ENCODE measurements at places on chromosomes 4 and X. TPM values are rescaled to one million over a fixed set of nuclear protein-coding genes. Genes with fewer than 3 reads are reported as not detected.

NEUROG2 gene
- total RNA-seq = 0.41 TPM

KLF8 gene
- total RNA-seq = not detected

COL25A1 gene
- 13.2 TPM for total RNA-seq

CHRDL1 gene
- total RNA-seq = 2.7 TPM

FREM3 gene
- not detected for total RNA-seq

ELOVL6 gene
- total RNA-seq = 27.5 TPM

C4orf36 gene
- total RNA-seq = 0.75 TPM

SMIM10L2A gene
- not detected for total RNA-seq

UCHL1 gene
- total RNA-seq = 299 TPM

RPGR gene
- 8.4 TPM for total RNA-seq

ZDHHC15 gene
- 0.67 TPM for total RNA-seq

LNX1 gene
- total RNA-seq = 3.3 TPM

PABPC4L gene
- total RNA-seq = 8.4 TPM

RAB40A gene
- not detected for total RNA-seq

CACNA1F gene
- total RNA-seq = not detected

MPP1 gene
- total RNA-seq = not detected

DDIT4L gene
- total RNA-seq = 7.3 TPM

ASB9 gene
- total RNA-seq = 9.4 TPM

MAB21L2 gene
- total RNA-seq = not detected

NDST3 gene
- 1.7 TPM for total RNA-seq

CXCL10 gene
- total RNA-seq = not detected
